DMS153 (cell line): ENCODE measurements at places on chromosomes 6 and 20.
A peak's percentile ranks its signal among the peaks of the same experiment; 100 is the strongest.

DNA sequence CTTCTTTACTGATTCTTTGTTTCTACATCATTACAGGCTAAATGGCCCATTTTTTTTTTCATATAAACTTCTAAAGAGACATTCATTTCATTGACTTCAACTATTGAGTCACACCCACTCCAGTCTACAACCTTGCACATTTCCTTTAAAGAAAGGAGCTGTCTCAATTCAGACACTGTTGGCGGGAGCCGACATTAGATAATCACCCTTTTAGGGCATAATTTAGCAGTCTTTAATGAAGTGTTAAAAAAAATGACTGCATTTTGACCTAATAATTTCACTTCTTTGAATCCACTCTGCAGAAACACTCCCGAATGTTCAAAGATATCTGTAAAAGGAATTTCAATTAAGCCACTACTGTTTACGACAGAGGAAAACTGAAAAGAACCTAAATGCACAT lies 1.5 kb downstream of the EPM2A start:
- no peak for DNase-seq

- no peak for DNase-seq
These were observed 173.9 kb downstream of the LMBRD1 start for GRCh38 chr6:69622924-69623323.

- DNase-seq: no peak
These were observed 57.7 kb downstream of the RNF217 start for GRCh38 chr6:125019918-125020317.

- DNase-seq: no peak
These were observed 4.9 kb downstream of the OLIG3 start for GRCh38 chr6:137489046-137490005.

GRCh38 chr20:47571426-47571825 lies 69.7 kb downstream of the NCOA3 start:
- DNase-seq: no peak

- DNase-seq: no peak
These were observed 255.5 kb downstream of the CDC5L start for GRCh38 chr6:44642870-44643522.

DNA sequence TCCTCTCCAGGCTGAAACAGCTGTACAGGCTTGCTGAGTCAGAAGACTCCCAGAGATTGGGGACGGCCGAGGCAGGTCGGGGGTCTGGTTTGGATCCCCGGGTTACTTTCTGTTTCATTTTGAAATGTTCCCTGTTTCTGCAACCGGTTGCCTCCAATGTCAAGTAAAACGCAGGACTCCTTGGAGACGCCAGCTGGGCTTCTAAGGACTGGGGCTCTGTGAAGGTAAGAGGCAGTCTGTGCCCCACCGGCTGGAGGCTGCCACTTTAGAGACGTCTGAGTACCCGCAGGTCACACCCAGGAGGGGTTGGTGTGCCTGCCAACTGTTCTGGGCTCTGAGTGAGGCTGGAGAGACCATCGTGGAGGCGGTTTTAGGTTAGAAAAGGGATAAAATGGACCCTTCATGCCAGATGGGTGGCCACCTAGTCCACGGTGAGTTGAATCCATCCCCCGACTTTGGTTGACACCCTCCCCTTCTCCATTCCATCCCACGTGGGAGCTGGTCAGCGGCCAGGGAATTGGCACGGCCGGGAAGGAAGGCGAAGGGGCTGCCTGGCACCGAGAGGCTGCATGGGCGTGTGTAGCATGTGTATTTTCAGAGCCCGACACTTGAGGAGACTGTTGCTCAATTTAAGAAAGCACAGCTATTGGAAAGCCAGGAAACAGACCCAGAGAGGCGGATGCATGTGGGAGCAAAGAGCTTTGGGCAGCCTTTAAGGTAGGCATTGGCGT lies 240.9 kb downstream of the PHACTR1 start:
- DNase-seq: no peak

GRCh38 chr6:70045413-70045812 lies 179.1 kb downstream of the COL19A1 start:
- no peak for DNase-seq

- DNase-seq: no peak
These were observed 27.0 kb upstream of the ANKEF1 start for GRCh38 chr20:10007747-10008146.

GRCh38 chr20:8447262-8448120 lies 315.4 kb downstream of the PLCB1 start:
- no peak for DNase-seq

DNA sequence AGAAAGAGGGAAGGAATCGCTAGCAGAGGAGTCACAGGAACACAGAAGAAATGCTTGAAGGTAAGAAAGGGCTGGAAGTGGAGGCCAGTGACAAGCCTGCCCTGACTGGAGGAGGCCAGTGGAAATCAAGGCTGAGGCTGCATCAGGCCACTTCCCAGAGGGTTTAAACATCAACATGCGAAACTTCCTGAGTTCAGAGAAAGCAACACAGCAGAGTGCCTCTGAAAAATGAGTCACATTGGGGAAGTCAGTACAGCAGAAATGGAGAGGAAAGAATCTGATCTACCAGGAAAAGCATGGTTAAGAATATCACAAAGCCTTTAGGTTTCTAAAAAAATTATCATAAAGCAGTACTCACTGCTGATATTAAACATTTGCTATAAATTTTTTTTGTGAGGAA lies 23.3 kb downstream of the NAPB start:
- DNase-seq: no peak

GRCh38 chr6:49551078-49551865 lies 804 bp downstream of the C6orf141 start:
- no peak for DNase-seq

GRCh38 chr6:45420909-45421708 lies 43.4 kb upstream of the SUPT3H start:
- no peak for DNase-seq

DNA sequence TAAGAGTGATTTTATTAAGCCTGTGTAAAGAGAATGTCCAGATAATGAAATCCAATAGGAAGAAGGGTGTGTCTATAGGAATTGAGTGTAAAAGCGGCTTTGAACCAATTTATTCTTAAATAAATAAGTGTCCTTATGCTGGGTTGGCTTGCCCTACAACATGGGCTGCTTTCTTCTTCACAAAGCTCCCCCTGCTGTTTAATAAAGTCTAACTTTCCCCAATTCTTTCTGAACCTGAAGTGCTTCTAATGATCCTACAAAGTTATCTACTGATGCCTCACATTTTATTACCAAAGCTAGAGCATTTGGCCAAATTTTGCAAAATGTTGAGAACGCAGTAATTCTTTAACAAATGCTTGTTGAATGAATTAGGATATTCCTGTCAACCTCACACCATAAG lies 36.3 kb upstream of the SIRT5 start:
- no peak for DNase-seq

- no peak for DNase-seq
These were observed 165.0 kb upstream of the JARID2 start for GRCh38 chr6:15080895-15081294.

DNA sequence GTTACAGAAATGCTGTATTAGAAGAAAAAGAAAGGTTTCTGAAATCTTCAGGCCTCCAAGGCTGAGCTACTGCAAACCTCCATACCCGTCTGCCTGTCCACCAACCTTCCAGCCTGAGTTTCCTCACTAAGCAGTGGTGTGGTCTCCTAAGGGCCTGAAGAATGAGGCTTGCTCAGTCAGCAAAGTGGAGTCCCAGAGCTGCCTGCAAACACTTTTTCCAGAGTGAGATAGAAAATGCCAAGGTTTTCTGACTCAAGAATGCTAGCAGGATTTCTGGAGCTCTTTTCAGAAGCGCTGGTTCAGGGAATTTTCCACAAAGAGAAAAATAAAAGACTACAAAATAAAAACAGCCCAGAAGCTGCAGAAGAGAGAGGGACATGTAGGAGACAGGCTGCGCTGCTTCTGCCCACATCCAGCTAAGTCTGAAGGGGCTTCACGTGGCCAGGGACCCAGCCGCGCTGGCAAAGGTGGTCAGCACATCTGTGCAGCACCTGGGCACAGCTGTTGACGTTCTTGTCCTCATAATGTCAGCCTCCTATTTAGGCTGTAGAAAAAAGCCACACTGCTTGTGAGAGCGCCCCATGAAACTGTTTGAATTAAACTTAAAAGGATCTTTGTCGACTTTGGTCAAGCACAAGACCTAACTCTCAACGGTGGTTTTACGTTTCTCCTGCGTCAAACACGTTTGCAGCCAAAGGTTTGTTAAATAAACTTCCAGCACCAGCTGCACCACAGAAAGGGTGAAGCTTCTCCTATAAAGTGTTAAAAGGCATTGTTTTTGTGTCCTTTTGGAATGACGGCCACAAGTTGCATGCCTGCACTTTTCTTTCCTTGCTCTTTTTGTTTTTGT lies 209.0 kb downstream of the THBS2 start:
- DNase-seq: no peak

GRCh38 chr6:98644063-98644462 lies 190.3 kb upstream of the POU3F2 start:
- DNase-seq: no peak

DNA sequence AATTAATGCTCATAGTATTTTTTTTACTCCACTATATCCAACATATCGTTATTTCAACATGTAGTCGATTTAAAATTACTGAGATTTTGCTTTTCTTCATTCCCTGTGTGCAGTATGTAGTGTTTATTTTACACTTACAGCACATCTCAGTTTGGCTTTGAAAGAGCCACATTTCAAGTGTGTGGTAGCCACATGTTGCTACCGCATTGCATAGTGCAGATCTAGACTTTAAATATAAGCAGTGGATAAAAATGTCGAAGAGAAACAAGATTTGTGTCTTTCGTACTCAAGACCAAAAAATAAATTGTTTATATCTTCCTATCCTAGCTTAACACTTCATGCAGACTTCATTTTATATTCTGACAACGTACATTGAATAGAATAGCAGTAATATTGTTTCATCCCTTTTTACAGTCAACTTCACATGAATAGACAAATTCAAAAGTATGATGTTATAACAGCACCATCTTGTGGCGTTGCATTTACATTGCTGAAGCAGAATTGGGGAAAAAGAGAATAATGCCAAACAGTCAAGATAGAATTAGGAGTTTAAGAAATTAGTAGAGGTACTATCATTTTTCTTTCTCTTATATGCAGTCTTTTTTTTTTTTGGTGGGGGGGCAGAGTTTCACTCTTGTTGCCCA lies 29.9 kb downstream of the FBXO5 start:
- DNase-seq: no peak

GRCh38 chr20:62258499-62259293 lies 20.4 kb downstream of the OSBPL2 start:
- no peak for DNase-seq

GRCh38 chr6:1327630-1328029 lies 15.7 kb downstream of the FOXQ1 start:
- DNase-seq: no peak

GRCh38 chr6:42403831-42404230 lies 47.9 kb downstream of the TRERF1 start:
- DNase-seq: no peak

DNA sequence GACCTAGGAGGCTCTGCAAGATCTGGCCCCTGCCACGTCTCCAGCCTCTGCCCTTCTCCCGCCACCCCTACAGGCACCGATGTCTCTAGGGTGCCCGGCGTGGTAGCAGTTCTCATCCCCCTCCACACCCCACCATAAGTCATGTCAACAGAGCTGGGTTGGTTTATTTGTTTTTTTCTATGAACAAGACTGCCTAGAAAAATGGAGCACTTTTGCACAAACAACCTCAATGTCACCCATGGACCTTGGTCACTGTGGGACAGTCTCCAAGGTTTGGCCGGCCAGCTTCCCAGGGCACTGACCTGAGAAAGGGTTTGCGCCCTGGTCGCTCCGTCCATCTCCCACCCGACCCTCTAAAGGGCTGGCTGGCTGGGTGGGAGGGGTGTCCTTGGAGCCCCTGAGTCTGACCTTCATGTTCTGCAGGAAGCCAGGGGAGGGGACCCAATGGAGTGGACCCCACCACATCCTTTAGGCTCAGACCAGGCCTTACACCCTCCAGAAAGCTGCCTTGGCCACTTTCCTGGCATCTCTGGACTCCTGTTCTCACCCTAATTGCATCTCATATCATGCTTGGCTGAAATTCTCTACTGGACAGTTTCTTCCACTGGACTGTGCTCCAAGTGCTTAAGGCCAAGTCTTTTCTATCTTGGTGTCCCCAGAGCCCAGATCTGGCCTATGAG lies 104.8 kb upstream of the PTPN1 start:
- no peak for DNase-seq

GRCh38 chr6:56515081-56515905 lies 127.4 kb downstream of the DST start:
- no peak for DNase-seq

- no peak for DNase-seq
These were observed 6.3 kb downstream of the TNFAIP3 start for GRCh38 chr6:137873273-137873762.

DNA sequence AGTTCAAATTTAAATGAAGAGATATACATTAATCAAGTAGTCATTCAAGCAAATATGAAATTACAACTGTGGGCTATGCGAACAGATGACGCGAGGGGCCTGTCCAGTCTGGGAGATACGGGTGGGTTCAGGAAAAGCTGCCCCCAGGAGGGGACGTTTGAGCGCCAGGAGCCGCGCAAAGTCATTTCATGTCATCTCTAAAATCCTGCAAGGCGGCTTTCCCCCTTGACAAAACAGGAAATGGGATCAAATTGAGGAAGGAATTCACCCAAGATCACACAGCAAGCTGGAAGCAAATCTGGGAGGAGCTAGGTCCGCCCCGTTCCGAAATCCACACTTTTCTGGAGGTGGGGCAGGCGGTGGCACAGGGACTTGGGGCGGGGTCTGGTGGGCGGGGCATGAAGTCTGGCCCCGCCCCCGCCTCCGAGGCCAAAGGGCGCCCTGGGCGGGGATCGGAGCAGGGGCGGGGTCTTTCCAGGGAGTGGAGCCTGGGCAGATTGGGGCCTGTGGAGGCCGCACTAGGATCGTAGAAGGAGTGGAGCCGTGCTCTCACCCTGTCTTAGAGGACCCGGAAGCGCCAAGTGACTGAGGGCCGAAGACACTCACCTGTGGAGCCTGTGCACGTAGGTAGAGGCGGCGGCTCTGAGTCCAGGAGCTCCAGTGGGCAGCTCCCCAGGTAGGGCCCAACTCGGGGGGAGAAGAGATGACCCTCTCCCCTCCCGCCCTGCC lies at the start of gene LPIN3:
LPIN3 (plus strand) TSS at position 495 of the 729 bp plus-strand sequence. CDS start 4,983 bp downstream, outside the sequence.
- peak; percentile 84 for DNase-seq

GRCh38 chr6:106167096-106167814 lies 81.1 kb downstream of the PRDM1 start:
- DNase-seq: no peak
